NCI-H460 (cell line): ENCODE measurements at places on chromosomes 2 and 18. TPM values are rescaled to one million over a fixed set of nuclear protein-coding genes. Genes with fewer than 3 reads are reported as not detected.

GRCh38 chr18:37402735-37403099, 162.9 kb downstream of the CELF4 start:
- DNase-seq: no peak

DNA sequence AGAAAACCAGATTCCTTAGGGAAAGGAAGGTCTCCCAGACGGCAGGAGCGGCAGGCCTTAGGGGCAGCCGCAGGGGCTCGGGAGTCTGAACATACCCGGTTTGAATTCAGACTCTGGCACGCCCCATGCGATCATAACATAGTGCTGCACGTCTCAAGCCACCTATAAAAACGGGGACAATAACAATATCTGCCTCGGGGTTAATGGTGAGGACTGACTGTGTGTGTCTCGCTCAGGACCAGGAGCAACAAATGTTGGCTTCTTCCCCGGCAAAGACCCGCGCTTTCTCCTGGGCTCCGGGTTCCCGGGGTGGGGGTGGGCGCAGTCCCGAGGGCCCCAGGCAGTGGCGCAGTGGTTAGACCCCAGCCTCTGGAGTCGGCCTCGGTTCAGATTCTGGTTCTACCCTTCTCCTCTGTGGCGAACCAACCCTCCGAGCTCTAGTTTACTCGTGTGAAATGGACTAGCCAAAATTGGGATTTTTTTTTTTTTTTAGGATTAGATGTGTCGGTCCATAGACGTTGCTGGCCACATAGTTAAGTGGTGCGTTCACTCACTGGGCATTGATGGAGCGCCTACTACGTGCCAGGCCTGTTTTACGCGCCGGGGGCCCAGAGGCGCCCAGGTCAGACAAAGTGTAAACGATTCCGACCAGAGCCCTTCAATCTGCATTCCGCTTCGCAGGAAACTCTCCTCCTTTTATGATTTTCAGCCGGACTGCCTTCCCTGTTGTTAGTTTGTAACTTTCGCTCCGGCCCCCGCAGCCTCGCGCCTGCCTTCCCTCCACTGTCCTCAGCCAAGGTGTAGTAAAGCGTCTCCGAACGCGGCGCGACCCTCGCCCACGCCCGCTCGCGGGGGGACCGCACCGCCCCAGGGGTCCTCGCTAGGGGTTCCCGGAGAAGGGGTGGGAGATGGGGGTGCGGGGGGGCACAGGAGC, 820 bp upstream of the SH3BP4 start:
- DNase-seq: no peak

GRCh38 chr2:209973328-209973727, 29.1 kb upstream of the RPE start:
- DNase-seq: no peak

WNT6 gene
- not detected in 2 replicates for total RNA-seq

PROKR1 gene
- not detected in 2 replicates for total RNA-seq

GRCh38 chr2:172900871-172901270, 165.2 kb downstream of the RAPGEF4 start:
- DNase-seq: no peak

- DNase-seq: no peak
Observed at GRCh38 chr2:43207553-43208300, 18.7 kb downstream of the ZFP36L2 start.

- no peak for DNase-seq
Observed at GRCh38 chr2:240972201-240972600, 26.2 kb upstream of the SNED1 start.

- no peak for DNase-seq
Observed at GRCh38 chr2:73043276-73043675, 28.2 kb downstream of the SFXN5 start.

GRCh38 chr2:207241198-207241597, 75.5 kb upstream of the KLF7 start:
- no peak for DNase-seq

EVA1A gene
- total RNA-seq: not detected in 2 replicates

SPEG gene
- 0.29 and 0.99 TPM in 2 replicates for total RNA-seq
